ENCODE measurements at places on chromosomes 7 and 10. TPM values are rescaled to one million over a fixed set of nuclear protein-coding genes. Genes with fewer than 3 reads are reported as not detected.

CYP3A7 gene
- not detected for total RNA-seq

GRCh38 chr10:75179657-75180177, 30.9 kb upstream of the VDAC2 start:
- H3K4me1 ChIP-seq: peaks cover 7% of the 10 kb centered on the region
- H3K4me3 ChIP-seq: no peak overlapping the region
- no peak for DNase-seq

- H3K4me3 ChIP-seq: no peak overlapping the region
- H3K27ac ChIP-seq: no peak overlapping the region
- DNase-seq: no peak
- H3K4me1 ChIP-seq: peaks cover 3% of the 10 kb centered on the region
- no peaks in the 10 kb centered on the region for H3K36me3 ChIP-seq
Measured at GRCh38 chr10:124204726-124205125, 111.3 kb upstream of the CHST15 start.

DNA sequence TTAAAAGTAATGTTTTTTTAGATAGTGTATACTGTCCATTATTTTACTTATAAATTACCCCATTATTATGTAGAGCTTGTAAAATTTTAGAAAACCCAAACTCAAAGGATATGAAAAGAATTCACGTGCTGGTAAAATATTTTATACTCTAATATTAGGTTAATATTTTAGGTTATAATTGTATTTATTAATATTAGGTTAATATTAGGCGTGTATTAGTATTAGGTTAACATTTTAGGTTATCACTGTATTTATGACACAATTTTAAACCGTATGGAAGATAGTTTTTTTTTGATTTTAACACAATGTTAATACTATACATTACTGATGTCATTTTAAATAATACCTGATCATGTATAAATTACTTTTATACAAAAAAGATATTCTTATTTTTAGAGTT, 48.5 kb downstream of the ARL4A start:
- no peaks in the 10 kb centered on the region for H3K36me3 ChIP-seq
- H3K27ac ChIP-seq: no peak overlapping the region
- no peaks in the 10 kb centered on the region for H3K27me3 ChIP-seq
- no peak overlapping the region for H3K4me3 ChIP-seq
- DNase-seq: no peak

DNA sequence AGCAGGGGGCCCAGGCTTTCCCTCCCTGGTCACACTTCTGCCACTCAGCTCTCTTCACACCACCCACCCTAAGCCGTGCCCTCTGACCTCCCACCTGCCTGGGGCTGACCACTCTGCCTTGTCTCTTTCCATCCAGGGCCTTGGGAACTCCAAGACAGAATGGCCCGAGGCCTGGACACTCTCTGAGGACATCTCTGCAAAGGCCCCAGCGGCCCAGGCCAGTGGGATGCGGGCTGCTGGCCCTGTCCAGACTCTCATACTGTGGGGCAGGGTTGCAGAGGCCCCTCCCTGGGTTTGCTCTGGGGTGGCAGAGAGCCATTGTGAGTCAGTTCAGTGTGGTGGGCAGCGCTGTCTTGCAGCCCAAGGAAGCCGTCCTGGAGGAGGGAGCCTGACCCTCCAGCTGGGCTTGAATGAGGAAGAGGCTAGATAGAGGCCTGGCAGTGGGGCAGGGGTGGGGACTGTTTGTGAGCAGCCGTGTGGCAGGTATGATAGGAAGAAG, 39.9 kb upstream of the RABGEF1 start:
- H3K36me3 ChIP-seq: peaks cover 18% of the 10 kb centered on the region
- H3K4me1 ChIP-seq: no peaks in the 10 kb centered on the region
- no peak for DNase-seq
- H3K4me3 ChIP-seq: no peak overlapping the region

ARHGAP22 gene
- total RNA-seq: 2.9 TPM

FOXI2 gene
- not detected for total RNA-seq

HPS6 gene
- 14.2 TPM for total RNA-seq

- no peak for DNase-seq
- H3K27me3 ChIP-seq: peaks cover 17% of the 10 kb centered on the region
- H3K36me3 ChIP-seq: no peaks in the 10 kb centered on the region
- H3K4me1 ChIP-seq: peaks cover 3% of the 10 kb centered on the region
- no peak overlapping the region for H3K27ac ChIP-seq
Measured at GRCh38 chr7:32289651-32290414, 200.3 kb downstream of the LSM5 start.

- DNase-seq: no peak
- peak overlapping the region; percentile 39 for H3K27ac ChIP-seq
- no peaks in the 10 kb centered on the region for H3K36me3 ChIP-seq
- H3K4me3 ChIP-seq: no peak overlapping the region
Measured at GRCh38 chr7:117064688-117065087, 111.4 kb downstream of the ST7 start.

AKR1C2 gene
- 2.5 TPM for total RNA-seq

- H3K27me3 ChIP-seq: no peaks in the 10 kb centered on the region
- DNase-seq: no peak
- H3K4me1 ChIP-seq: peaks cover 11% of the 10 kb centered on the region
- H3K27ac ChIP-seq: no peak overlapping the region
Measured at GRCh38 chr10:90641731-90642130, 216.1 kb downstream of the HTR7 start.

DNA sequence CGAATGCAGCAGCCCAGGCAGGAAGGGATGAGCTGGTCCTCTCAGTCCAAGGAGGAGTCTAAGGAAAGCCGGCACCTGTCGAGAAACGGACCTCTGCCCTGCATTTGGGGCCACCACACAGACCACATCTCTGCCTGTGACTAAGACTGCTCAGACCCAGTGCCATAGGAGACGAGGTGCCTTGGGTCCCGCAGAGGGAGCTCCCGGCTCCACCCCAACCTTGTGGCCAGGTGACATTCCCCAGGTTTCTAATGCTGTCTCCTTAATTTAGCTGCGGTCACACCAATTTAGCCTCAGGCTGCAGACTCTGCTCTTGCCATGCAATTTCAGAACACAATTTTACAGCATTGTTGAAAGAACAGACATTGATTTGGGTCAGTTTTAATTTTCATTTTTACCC, 22.8 kb upstream of the CRHR2 start:
- H3K4me1 ChIP-seq: peaks cover 10% of the 10 kb centered on the region
- no peak for DNase-seq
- peaks cover 7% of the 10 kb centered on the region for H3K27me3 ChIP-seq

MMP21 gene
- 0.23 TPM for total RNA-seq

GRCh38 chr7:129452589-129453231, 18.5 kb downstream of the STRIP2 start:
- H3K27me3 ChIP-seq: no peaks in the 10 kb centered on the region
- H3K27ac ChIP-seq: no peak overlapping the region
- no peak for DNase-seq
- H3K4me3 ChIP-seq: no peak overlapping the region
- peaks cover 14% of the 10 kb centered on the region for H3K36me3 ChIP-seq
